Activated CD4-positive, alpha-beta T cell treated with anti-CD3 and anti-CD28 coated beads, Interleukin-2, amount 10 ng/mL, durations not matched to agents 24 days and 14 days (primary cell): ENCODE measurements at places on chromosomes 1 and 21.

- no peak for DNase-seq
Observed at GRCh38 chr1:20684050-20684620, 23.0 kb upstream of the DDOST start.

GRCh38 chr1:180614730-180615129, 17.1 kb upstream of the XPR1 start:
- no peak for DNase-seq

GRCh38 chr1:43843684-43844083, 89.9 kb upstream of the ARTN start:
- DNase-seq: no peak

DNA sequence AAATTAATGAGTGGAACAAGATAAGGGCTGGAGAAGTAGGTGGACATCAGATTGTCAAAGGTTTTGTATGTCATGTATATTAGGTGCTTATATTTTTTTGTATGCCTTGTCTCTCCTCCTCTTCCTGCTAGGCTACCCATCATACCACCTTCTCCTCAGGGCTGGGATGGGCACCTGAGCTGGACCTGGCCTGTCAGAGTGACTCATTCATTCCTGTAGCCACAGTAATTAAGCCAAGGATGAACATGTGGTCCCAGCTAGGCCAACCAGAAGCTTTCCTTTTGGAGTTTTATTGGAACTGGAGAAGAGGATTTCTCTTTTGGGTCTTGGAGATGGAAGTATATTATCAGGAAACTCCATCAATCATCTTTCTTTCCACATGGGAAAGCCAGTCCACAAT, 21.2 kb downstream of the PTGS2 start:
- DNase-seq: no peak

GRCh38 chr1:47507881-47508701, 70.2 kb downstream of the FOXD2 start:
- peak; percentile 57 for DNase-seq

GRCh38 chr1:19391596-19391981, 79.5 kb downstream of the SLC66A1 start:
- DNase-seq: no peak

GRCh38 chr1:46341222-46342083, 846 bp downstream of the NSUN4 start:
- peak; percentile 63 for DNase-seq

GRCh38 chr1:183804916-183805841, at the start of gene RGL1:
Gene RGL1 (plus strand): TSS chr1:183805120. CDS start chr1:183805298, 178 bp downstream.
- DNase-seq: peak; percentile 81

- DNase-seq: no peak
Observed at GRCh38 chr21:39513735-39514134, 62.0 kb downstream of the SH3BGR start.

GRCh38 chr1:188164459-188164858, 1335.7 kb downstream of the PLA2G4A start:
- DNase-seq: no peak

DNA sequence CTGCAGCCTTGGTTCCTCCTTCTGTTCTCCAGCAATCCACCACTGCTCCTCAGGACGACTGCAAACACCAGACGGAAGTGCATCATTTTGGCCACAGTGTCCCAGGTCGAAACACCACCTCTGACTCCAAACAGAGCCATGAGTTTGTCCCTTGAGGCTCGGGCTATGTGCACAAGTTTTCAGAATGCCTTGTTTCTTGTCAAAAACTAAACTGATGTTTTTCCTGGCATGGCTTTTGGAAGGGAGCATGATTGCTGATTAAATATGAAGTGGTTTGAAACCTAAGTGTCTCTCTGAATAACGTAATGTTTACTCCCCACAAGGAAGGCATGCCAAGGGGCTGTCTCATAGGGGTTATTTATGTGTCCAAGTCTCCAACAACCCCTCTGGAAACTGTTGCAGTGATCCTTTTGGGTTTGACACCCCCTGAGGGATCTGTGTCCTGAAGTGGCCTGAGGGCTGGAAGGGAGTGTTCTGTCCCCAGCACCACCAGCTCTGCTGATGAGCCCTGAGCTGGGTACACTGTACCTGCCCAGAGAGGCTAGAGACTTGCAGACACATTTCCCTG, 132.7 kb downstream of the PLPP3 start:
- no peak for DNase-seq

- DNase-seq: no peak
Observed at GRCh38 chr1:34696230-34696629, 58.6 kb upstream of the GJB5 start.

- DNase-seq: no peak
Observed at GRCh38 chr1:236699366-236699765, 13.1 kb downstream of the ACTN2 start.

- peak; percentile 52 for DNase-seq
Observed at GRCh38 chr1:108817016-108817415, 39.9 kb downstream of the AKNAD1 start.

DNA sequence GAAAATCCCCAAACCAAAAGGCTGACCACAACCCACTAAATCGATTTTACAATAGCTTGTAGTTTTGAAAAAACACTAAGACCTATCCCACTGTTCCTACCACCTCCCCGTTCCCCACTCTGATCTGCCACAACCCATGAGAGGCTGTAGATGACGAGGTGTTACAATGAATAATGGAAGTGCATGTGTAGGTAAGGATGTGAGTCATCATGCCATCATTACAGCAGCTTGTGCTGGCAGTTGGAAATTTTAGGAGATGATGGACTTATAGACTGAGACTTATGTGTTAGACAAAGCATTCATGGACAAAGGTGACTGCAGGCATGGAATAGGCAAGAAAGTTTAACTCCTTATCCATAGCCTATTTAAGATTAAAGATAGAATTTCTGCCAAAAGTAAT, 184.7 kb upstream of the CACYBP start:
- peak; percentile 60 for DNase-seq

- DNase-seq: no peak
Observed at GRCh38 chr1:52748119-52748518, 21.9 kb downstream of the ZYG11B start.

DNA sequence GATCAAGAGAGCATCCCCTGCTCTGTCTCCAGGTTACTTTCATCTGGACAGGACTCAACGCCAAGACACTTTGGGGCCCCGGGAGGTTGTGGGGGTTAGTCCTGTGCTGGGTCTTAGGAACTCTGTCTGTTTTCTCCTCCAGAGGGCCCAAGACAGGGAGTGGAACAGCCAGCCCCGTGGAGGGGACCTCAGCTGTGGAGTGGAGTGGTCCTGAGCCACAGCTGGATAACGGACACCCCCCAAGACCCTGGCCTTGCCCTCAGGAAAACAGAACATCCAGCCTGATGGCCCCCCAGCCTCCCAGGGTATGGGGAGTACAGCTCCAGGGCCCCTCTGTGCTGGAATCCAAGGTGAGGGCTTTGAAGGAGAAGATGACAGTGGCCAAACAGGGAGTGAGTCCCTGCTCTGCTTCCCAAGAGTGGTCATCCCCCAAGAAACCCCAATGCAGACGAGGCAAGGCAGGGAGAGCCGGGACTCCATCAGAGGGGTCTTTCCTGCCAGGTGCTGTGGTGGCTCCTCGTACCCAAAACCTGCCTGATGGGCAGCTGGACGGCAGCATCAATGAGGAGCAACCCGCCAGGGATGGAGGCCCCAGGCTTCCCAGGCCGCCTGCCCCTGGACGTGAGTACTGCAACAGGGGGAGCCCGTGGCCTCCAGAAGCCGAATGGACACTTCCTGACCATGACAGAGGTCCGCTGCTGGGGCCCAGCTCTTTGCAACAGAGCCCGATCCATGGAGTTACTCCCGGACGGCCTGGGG, 3.5 kb downstream of the KIAA1614 start:
- no peak for DNase-seq

GRCh38 chr1:25906644-25907300, 553 bp upstream of the STMN1 start:
- DNase-seq: peak; percentile 78

DNA sequence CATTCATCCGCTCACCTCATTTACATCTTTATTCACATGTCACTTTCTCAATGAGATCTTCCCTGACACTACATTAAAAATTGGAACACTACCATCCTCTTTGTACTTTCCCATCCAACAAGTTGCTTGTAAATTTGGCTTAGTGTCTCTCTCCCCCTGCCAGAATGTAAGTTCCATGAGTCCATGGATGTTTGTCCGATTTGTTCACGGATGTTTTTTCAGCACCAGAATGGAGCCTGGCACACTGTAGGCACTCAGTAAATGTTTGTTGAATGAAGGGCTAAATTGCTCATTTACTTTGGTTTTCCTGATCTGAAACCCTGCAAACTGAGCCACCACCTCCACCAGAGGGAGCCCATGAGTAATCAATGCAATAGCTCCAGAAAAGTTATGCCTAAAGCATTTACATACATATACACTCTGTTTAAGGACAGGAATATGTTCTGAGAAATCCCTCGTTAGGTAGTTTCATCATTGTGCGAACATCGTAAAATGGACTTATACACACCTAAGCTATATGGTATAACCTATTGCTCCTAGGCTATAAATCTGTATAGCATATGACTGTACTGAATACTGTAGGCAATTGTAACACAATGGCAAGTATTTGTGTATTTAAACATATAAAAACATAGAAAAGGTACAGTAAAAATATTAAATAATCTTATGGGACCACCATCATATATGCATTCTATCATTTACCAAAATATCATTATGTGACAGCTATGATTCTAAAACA, 2.8 kb upstream of the EYA3 start:
- DNase-seq: peak; percentile 95

DNA sequence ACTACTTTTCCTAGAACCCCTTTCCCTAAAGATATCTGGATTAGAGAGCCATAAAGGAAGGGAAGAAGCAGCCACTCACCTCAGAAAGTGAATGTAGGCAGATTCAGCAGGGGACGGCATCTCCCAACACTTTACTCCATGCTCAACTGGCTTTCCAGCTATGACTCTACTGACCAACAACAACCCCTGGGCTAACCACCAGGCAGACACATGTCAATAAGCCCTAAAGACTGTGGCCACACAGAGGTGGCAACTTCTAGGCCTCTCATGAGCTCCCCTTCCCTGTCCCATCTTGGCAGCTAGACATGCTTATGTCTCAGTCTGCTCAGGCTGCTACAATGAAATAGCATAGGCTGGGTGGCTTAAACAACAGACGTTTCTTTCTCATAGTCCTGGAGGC, 214.0 kb upstream of the ZP4 start:
- DNase-seq: no peak

DNA sequence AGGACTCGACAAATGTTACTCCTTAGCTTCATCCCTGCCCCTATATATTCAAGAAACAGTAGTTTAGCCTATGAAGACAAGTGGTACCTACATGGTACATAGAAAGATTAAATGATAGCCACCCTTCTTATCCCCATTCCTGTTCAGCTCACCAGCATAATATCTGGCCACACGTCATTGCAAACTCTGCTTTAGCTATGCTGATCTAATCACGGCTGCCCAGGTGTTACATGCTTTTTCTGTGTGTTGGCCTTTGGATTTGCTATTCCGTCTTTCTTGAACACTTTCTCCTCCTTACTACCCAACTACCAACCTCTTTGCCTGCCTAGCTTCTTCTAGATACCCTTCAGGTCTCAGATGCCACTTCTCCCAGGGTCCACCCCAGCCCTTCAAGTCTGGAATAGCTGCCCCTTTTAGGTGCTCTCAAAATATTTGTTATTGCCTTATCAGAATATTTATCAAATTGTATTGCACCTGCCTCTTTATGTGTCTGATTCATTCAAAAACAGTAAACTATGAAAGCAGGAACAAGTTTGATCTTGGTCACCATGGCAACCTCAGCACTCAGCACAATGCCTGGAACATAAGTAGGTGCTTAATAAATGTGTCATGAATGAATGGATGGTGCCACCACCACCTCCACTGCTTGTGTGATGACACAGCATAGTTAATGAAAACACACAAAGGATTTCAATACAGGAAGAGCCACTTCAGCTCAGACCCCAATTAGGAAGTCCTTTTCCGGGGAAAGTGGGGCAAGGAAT, 11.4 kb upstream of the DNASE2B start:
- DNase-seq: no peak

DNA sequence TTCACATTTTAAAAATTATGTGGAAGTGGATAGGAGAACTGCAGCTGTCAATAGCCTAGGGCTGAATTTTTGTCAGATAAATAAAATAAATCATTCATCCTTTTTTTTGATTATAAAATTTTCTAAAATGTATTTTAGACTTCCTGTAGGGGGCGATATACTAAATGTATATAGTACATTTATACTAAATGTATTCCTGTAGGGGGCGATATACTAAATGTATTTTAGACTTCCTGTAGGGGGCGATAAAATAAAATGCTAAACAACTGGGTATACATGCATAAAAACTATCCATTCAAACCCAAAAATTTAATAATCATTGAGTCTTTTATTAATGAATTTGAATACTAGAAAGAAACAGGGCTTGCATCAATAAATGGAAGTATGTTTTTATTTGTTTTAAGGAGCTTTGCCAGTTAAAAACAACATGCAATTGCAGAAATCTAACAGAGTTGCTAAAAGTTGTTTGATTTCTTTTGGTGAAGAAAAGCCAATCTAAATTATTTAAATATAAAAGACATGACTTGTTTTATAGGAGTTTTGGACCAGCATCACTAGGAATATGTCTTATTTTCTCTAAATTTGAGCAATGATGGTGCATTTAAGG, 31.4 kb downstream of the CLCA1 start:
- no peak for DNase-seq

- DNase-seq: no peak
Observed at GRCh38 chr1:17140279-17140678, 21.0 kb upstream of the PADI2 start.
